ENCODE measurements at places on chromosomes 3 and 15. TPM values are rescaled to one million over a fixed set of nuclear protein-coding genes. Genes with fewer than 3 reads are reported as not detected.

SYNM gene
- total RNA-seq, result 2.2 TPM

OR5K2 gene
- total RNA-seq, result not detected

BOC gene
- 3.5 TPM for total RNA-seq

POPDC2 gene
- total RNA-seq, result 0.26 TPM

SST gene
- total RNA-seq, result not detected

SLCO3A1 gene
- total RNA-seq, result 4.1 TPM

NANOGP8 gene
- total RNA-seq, result not detected

Measured in bronchial smooth muscle cell (primary cell).